Stimulated activated CD8-positive, alpha-beta memory T cell treated with anti-CD3 and anti-CD28 coated beads, Interleukin-7, amount 100 ng/mL, for 24 hours (primary cell): ENCODE measurements at places on chromosomes 16 and 17.

DNA sequence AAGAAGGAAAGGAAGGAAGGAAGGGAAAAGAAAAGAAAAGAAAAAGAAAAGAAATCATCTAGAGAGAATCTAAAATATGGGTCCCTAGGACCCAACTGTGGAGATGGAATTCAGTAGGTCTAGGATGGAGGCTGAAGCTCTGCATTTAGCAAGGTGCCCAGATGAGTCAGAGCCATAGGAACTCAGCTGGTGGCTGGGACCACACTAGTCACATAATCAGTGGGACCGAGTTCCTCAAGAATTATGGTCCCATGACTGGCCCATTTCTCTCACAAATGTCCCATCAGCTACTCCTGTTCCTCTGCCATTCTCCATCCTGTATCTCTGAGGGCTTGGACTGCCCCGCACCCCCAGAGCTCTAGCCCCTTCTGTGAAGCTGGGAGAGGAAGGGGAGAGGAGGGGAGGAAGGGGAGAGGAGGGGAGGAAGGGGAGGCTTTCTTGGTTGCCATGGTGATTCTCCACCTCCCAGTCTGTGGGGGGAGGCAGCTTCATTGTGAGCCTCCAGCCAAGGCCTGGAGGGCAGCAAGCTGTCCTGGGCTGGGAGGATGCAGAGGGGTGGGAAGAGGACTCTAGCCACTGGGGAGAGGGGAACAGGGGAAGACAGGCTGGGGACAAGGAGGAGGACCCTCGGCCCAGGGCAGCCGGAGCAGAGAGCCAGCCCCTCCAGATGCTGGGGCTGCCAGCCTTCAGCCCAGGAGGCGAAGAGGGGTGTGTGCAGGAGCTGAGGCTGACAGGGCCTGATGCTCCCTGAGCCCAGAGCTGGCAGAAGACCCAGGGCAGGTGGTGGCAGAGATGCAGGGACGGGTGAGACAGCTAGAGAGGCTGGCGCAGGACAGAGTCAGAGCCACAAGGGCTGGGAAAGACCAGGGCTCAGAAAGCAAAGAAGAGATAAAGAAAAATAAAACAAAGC lies 37.8 kb upstream of the LHX1 start:
- DNase-seq = no peak

GRCh38 chr17:73118951-73119391 lies 26.5 kb upstream of the SLC39A11 start:
- no peak for DNase-seq

DNA sequence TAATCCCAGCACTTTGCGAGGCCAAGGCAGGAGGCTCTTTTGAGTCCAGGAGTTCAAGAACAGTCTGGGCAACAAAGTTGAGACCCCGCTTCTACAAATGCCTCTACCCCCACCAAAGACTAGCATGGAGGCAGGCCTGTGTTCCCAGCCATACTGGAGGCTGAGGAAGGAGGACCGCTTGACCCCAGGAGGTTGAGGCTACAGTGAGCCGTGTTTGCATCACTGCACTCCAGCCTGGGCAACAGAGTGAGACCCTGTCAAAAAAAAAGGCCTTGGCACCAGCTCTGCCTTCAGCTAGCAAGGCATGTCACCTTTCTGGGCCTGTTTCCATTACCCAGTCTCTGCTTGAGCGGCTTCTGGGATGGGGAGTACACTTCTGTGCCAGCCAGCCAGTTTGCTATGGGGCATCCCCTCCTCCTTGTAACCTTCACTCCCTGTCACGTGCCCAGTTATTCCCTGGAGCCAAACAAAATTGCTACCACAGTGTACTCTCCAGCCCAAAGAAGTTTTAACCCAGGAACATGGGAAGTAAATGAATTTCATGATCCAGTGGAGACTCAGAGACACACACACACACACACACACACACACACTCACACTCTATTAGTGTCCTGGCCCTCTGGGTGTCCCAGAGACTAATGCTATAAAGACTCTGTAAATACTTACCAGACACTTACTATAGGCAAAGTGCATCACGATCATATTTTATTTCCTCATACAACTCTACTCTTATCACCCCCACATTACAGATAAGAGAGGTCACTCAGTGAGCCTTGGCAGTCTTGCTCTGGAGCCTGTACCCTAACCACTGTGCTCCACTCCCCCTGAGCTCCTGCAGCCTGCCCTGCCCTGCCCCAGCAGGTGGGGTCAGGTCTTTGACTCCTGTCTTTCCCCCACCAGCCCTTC lies 2.5 kb downstream of the CISD3 start:
- DNase-seq = no peak

- DNase-seq = no peak
These were observed 50.1 kb upstream of the TRAP1 start for GRCh38 chr16:3767333-3767986.

DNA sequence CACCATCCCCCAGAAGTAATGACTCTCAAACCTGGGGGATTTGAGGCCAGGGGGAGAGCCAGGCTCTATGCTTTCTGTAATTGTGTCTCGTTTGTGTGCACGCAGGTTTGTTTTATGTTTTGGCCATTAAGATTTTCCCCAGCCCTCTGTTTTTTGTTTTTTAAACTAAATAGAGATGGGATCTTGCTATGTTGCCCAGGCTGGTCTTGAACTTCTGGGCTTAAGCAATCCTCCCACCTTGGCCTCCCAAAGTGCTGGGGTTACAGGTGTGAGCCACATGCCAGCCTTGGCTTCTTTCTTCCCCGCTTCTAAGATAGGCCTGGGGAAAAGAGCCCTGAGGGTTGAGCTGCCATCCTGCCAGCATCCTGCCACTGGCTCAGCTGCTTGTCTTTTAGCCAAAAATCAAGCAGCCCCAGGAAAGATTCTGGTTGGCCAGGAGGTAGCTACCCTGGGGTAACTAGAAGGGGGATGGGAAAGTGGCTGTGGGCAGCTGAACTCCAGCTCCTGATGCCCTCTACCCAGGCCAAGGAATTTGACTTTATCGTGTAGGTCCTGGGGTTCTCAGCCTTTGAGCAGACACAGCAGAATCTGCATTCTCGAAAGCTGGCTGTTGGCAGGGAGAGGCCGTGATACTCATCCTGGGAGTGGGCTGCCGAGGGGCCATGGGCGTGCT lies 18.4 kb downstream of the KDM8 start:
- DNase-seq = no peak
